Activated CD4-positive, alpha-beta T cell treated with anti-CD3 and anti-CD28 coated beads, Interleukin-2, amount 50 U/mL, for 4 hours (primary cell): ENCODE measurements at places on chromosomes 5 and 9.

DNA sequence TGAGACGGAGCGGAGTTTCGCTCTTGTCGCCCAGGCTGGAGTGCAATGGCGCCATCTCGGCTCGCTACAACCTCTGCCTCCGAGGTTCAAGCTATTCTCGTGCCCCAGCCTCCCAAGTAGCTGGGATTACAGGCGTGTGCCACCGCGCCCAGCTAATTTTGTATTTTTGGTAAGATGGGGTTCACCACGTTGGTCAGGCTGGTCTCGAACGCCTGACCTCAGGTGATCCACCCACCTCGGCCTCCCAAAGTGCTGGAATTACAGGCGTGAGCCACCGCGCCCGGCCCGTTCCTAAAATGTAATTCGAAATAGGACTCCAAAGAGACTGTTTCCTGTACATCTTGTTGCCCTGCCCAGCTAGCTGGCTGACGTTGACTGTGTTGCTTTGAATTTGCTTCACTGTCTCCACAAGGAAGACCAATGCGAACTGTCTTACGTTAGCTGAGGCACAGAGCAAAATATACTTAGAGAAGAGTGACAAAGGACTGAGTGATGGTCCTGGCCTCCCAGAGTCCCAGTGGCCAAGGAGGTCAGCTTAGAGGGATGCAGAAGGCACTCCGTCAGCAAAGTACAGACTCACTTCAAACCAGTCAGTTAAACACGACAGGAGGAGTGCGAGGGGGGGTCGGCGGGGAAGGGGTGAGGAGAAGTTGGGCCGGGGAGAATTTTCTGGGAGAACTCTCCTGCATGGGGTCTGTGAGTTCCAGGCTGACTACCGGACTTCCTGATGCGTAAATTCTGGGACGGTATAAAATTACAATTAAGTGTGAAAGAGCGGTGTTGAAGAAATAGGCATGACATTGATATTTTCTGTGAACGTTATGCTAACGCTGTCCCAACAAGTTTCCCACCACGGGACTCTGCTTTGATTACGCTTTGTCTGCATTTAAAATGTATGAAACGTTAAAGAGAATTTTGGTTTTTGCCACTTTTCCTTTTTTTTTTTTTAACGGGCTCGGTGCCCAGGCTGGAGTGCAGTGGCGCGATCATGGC lies 6.8 kb upstream of the TRIM41 start:
- DNase-seq: no peak

DNA sequence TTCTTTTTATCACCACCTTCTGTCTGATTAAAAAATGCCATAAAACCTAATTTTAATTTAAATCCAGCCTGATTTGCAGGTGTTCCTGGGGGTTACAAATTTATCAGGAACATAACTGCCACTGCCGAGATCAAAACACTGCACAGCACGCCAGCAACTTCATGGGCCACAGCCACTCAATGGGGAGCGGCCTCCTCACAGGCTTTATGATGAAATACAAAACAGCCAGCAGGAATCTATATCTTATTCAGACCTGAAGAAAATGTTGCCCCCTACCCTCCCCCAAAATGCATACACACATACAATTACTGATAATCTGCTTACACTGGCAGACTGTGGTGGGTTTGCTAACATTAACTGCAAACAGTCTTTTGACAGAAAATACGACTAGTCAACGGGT lies 151.7 kb upstream of the POU5F2 start:
- no peak for DNase-seq

DNA sequence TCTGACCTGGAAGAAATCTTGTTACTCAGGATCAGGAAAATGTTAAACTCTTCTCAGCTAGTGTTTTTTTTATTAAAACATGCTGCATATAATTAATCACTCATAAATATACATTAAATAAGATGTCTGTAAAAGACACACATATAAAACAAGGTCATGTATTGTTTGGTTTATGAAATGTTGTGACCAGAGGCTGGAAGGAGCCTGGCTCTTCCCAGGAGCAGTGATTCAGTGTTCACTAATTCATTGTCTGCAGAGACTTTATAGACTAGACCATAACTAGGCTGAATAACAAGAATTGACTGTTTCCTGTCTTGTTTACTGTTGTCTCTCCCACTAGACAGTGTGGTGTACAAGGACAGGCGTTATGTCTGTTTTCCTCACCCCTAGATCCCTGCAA lies 49.1 kb upstream of the ANKRD55 start:
- DNase-seq: no peak

- DNase-seq: no peak
Observed at GRCh38 chr9:115469841-115470240, 351.9 kb upstream of the TNC start.

DNA sequence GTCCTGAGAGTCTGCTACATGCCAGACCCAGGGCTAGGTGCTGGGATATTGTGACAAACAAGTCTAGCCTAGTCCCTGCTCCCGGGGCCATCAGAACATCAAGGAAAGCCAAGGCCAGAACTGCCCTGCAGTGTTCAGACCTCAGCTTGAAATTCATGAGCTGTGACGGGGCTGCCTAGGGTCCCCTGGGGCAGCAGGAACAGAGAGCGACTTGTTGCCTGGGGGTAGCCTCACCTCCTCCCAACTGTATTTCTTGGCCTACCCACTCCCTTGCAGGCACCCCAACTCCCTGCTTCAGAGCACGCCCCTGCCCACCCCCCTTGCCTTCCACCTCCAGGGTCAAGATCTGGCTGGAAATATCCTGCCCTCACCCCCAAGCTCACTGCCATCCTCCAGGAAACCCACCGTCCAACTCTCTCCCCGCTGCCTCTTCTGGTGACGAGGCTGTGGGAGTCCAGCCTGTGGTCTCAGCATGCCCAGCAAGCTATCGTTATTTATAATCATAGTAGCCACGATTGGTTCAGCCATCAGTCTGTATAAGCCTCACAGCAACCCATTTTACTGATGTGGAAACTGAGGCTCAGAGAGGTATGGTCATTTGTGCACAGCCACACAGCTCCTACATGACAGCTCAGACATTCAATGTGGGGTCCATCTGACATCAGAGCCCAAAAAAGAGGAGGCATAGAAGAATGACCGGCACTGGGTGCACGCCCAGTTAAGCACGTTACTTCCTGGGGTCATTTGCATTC lies 10.7 kb downstream of the DNM1 start:
- DNase-seq: no peak

GRCh38 chr5:133702791-133703770 lies 90.7 kb upstream of the FSTL4 start:
- DNase-seq: no peak
